Osteoblast (primary cell): ENCODE measurements at places on chromosomes 3 and 15.

GRCh38 chr3:47018269-47018611 is 38.8 kb downstream of the NBEAL2 start:
- DNase-seq = peak; percentile 10

- peak; percentile 67 for DNase-seq
These were observed 788 bp upstream of the DLG1 start for GRCh38 chr3:197298945-197299854.

GRCh38 chr3:7275396-7275795 is 414.5 kb downstream of the GRM7 start:
- DNase-seq = no peak

GRCh38 chr3:188125076-188125475 is 28.9 kb upstream of the LPP start:
- no peak for DNase-seq

- DNase-seq = no peak
These were observed 77.4 kb downstream of the SLTM start for GRCh38 chr15:58856086-58856485.

- DNase-seq = peak; percentile 73
These were observed 7.9 kb upstream of the EOMES start for GRCh38 chr3:27729748-27730611.
